Right ventricle myocardium inferior (tissue), 1 donor: ENCODE measurements at places on chromosomes 4 and X.
A peak's percentile ranks its signal among the peaks of the same experiment; 100 is the strongest.

DNA sequence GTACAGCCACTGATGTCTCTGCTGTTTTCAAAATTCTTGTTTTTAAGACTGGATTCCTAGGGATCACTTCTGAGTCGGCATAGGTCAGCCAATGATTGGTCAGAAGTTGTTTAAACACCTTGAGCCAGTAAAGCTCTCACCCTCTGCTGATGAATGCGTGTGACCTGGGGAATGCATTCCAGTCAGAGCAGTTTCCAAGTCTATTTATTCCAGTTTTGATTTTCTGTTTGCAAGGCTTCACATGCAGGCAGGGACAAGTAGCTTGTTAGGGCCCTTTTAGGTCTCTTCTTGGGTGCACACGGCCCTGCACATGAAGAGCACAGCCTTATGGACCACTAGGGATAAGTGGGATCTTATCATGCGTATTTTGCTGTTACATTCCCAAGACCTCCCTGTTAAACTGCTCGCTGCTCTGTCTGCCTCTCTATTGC, 47.0 kb downstream of the KLHL15 start:
- DNase-seq, result no peak

DNA sequence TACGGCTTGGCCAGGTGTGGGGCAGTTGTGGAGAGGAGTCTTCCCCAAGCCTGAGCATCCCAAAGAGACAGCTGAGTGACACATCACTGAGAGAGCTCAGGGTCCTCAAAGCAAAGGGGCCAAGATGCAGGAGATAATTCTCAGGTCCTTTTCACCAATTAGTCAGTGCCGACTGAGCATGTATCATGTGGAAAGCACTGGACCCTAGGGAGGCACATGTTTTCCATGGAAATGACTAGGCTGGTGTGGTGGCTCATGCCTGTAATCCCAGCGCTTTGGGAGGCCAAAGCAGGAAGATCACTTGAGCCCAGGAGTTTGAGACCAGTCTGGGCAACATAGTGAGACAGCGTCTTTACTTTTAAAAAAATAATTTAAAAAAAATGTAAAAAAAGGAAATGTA, 67.3 kb upstream of the PRPS1 start:
- no peak for DNase-seq

GRCh38 chrX:33032700-33033099, 178.6 kb downstream of the DMD start:
- DNase-seq, result no peak

DNA sequence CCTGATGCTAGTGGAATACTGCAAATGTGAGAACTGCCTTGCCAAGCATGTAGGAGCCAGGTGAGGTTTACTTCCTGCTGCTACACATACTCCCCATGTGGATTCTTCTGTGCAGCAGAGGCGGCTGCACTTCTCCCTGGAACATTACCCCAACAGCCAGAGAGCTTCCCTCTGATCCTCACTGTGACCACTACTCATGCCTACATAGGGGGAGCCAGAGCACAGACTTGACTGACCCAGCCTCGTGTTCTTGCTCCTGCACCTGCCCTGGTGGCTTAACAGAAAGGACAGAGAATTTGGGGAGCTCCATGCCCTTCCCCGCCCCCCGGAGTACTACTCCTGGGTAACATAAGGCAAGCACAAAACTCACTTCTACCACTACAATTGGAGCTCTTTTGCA, 38.4 kb downstream of the UGT2A2 start:
- DNase-seq, result no peak

DNA sequence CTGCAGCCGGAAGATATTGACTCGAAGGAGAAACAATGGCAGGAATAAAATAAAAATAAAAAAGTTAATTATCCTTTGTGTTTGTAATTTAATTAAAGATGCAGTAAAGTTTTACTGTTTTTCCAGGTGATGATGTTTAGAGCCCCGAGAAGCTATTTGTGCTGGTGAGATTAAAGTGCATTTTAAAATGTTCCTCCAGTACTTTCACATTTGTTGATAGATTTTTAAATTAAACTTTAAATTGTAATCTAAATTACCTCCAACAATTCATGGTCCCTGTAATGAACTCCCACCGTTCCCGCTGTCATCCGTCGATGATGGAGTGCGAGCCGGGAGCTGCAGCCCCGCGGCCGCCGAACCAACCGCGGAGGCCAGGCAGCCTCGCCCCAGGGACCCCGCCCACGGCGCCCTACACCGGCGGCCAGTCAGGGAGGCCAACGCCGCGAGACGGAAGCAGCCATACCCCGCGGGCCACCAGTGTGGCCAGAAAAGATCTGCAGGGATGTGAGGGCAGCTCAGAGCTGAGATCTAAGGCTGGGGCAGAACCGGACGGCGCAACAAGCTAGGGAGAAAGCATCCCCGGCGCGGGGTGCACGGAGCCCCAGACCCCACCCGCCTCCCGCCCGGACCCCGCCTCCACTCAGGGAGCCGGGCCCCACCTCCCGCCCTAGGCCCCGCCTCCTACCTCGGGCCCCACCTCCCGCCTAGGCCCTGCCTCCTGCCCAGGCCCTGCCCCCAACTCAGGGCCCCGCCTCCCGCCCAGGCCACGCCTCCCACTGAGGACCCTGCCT, 104.0 kb downstream of the FAM53A start:
- peak; percentile 96 for DNase-seq
